T-helper 17 cell (primary cell): ENCODE measurements at places on chromosomes 5 and 9. TPM values are rescaled to one million over a fixed set of nuclear protein-coding genes. Genes with fewer than 3 reads are reported as not detected.

The MZB1 gene
- total RNA-seq: 2.2 TPM

The CDC25C gene
- not detected for total RNA-seq

The XPA gene
- 23.4 TPM for total RNA-seq

The ROR2 gene
- 0.37 TPM for total RNA-seq

The TIMD4 gene
- total RNA-seq: 1.5 TPM

The SNAPC4 gene
- total RNA-seq: 10.6 TPM

The STPG3 gene
- total RNA-seq: 0.62 TPM

The SLC12A7 gene
- 88.0 TPM for total RNA-seq

GRCh38 chr5:179738742-179739141 is 6.1 kb downstream of the MAML1 start:
- peaks cover 8% of the 10 kb centered on the region for H3K36me3 ChIP-seq
- H3K4me3 ChIP-seq: peak overlapping the region; percentile 33
- no peaks in the 10 kb centered on the region for H3K27me3 ChIP-seq
- peak overlapping the region; percentile 72 for H3K27ac ChIP-seq

DNA sequence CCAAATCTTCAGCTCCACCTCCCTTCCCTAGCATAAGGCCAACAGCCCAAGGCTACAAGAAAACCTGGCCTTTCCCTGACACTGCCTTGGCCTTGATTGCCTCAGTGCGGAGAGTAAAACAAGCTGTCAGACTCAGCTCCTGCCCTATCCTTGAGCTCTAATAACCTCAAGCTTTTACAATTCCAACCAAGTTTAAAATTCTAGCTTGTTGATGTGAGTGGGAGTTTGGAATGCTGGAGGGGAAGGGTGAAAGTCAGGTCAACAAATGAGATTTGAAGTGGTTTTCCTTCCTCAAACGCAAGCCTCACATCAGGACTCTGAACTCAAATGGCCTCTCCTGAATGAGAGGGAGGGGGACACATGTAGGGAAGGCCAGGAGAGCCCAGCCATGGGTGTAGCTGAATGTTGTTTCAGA is 197.0 kb upstream of the VLDLR start:
- H3K4me3 ChIP-seq: no peak overlapping the region
- DNase-seq: no peak
- no peak overlapping the region for H3K27ac ChIP-seq
- no peaks in the 10 kb centered on the region for H3K4me1 ChIP-seq

- no peak overlapping the region for H3K27ac ChIP-seq
- no peaks in the 10 kb centered on the region for H3K4me1 ChIP-seq
- no peaks in the 10 kb centered on the region for H3K36me3 ChIP-seq
- no peak overlapping the region for H3K4me3 ChIP-seq
These were observed 144.2 kb upstream of the EPB41L4A start for GRCh38 chr5:112563169-112563826.

GRCh38 chr5:61020415-61020814 is 75.4 kb downstream of the NDUFAF2 start:
- H3K27ac ChIP-seq: no peak overlapping the region
- H3K4me3 ChIP-seq: no peak overlapping the region
- no peaks in the 10 kb centered on the region for H3K27me3 ChIP-seq
- H3K4me1 ChIP-seq: peaks cover 2% of the 10 kb centered on the region
- no peaks in the 10 kb centered on the region for H3K36me3 ChIP-seq

DNA sequence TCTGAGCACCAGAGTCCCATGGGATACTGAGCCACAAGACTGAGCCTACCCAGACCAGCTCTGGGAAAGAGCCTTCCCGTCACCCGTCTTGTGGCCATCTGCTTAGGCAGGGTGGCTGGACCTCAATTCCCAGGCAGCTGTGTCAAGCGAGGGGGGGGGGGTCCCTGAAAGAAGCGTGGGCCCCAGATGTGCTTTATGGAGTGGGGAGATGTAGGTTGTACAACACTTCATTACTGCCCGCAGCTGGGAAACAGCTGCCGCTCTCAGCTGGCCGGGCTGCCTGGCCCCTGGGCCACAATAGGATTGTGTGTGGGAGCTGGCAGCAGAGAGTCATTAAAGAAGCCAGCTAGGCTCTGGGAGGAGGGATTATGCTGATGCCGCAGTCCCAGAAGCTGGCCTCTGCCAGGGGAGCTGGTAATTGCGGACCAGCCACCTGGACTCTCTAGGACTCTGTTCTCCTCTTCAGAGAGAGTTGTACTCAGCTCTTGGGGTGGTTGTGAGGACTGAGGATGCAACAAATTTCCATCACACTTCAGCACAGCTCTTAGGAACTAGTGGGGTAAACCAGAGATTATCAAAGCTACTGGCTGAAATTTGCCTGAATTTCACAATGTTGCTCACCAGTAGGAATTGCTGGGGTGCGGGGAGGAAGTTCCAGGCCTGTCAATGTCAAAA is 145.4 kb downstream of the GADD45G start:
- H3K4me3 ChIP-seq: no peak overlapping the region
- H3K36me3 ChIP-seq: no peaks in the 10 kb centered on the region
- no peak for DNase-seq
- no peaks in the 10 kb centered on the region for H3K27me3 ChIP-seq
- H3K27ac ChIP-seq: peak overlapping the region; percentile 0

DNA sequence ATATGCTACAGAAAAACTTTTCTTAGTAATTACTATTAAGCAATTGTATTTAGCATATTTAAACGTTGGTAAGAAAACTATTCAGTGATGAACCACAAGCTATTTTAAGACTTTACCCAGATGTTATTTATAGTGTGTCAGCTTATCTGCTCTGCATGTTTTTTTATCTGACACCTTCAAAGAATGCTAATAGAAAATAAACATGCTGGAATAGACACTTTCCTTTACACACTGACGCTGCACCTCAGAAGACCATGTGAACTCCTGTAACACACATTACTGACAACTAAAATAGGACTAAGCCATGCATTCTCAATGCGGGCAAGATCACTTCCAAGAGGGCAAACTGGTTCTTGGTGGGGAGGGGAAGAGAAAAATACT is 38.3 kb downstream of the FNIP1 start:
- peaks cover 4% of the 10 kb centered on the region for H3K36me3 ChIP-seq
- H3K27ac ChIP-seq: peak overlapping the region; percentile 62
- no peaks in the 10 kb centered on the region for H3K27me3 ChIP-seq
- peaks cover 34% of the 10 kb centered on the region for H3K4me1 ChIP-seq

GRCh38 chr5:10584714-10585517 is 21.0 kb downstream of the ANKRD33B start:
- no peak for DNase-seq
- peaks cover 6% of the 10 kb centered on the region for H3K36me3 ChIP-seq
- no peak overlapping the region for H3K4me3 ChIP-seq
- H3K27ac ChIP-seq: no peak overlapping the region
- peaks cover 16% of the 10 kb centered on the region for H3K27me3 ChIP-seq

DNA sequence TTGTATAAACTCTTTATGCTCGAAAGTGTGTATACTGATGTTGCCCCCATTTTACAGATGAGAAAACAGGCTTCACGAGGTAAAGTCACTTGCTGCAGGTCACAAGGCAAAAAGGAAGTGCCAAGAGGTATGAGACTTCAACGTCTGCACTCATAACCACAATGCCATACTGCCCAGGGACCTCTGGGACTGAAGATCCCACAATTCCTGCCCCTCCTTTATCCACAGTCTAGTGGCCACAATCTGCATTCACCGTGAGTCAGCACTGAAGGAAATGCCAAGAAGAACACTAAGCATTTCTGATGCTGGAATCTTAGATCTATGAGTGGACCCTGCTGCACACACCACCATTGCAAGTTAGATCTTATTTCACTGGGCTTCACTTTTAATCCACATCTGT is 37.3 kb downstream of the MED27 start:
- DNase-seq: no peak
- peaks cover 4% of the 10 kb centered on the region for H3K36me3 ChIP-seq
- H3K27ac ChIP-seq: no peak overlapping the region

- no peak overlapping the region for H3K4me3 ChIP-seq
- no peaks in the 10 kb centered on the region for H3K27me3 ChIP-seq
- peaks cover 2% of the 10 kb centered on the region for H3K4me1 ChIP-seq
- H3K36me3 ChIP-seq: no peaks in the 10 kb centered on the region
These were observed 341.0 kb upstream of the CD180 start for GRCh38 chr5:67537439-67538148.

DNA sequence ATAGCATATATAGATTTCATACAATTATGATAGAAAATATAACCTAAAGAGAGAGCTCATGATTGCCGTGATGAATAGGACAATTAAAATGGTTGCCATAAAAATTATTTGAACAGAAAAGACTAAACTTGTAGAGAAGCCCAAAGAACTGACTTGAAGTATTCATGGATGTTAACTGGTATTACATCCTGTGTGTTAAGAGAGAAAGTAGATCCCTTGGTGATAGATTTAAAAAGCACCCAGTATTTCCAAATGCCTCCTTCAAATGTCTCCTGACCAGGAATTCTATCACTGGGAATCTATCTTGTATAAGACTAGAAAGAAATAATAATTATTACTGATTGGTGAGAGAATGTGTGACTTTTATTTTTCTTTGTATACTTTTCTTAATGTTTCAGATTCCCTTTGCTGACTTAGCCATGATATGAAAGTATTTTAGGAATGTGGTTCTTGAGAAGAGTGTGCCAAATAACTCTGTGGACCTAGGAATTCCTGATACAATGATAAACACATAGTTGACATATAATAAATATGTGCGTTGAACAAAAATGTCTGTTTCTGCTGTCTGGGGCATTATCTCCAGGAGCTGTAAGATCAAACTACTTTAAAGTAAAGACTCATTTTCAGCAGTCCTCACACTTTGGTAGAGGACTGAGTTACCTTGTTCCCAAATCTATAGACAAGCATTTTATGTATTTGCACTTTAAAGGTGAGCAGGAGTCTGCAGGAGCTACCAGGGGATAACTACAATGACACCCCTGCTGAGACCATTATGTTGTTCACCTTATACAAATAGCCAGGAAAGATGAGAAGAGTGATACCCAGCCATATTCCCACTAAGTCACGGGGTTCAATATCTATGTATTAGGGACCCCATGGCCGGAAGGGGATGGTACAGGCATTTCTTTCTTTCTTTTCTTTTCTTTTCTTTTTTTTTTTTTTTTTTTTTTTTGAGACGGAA is 211.1 kb upstream of the TLE4 start:
- no peak for DNase-seq
- no peaks in the 10 kb centered on the region for H3K36me3 ChIP-seq
- H3K27me3 ChIP-seq: peaks cover 6% of the 10 kb centered on the region
- no peaks in the 10 kb centered on the region for H3K4me1 ChIP-seq
- H3K27ac ChIP-seq: no peak overlapping the region

DNA sequence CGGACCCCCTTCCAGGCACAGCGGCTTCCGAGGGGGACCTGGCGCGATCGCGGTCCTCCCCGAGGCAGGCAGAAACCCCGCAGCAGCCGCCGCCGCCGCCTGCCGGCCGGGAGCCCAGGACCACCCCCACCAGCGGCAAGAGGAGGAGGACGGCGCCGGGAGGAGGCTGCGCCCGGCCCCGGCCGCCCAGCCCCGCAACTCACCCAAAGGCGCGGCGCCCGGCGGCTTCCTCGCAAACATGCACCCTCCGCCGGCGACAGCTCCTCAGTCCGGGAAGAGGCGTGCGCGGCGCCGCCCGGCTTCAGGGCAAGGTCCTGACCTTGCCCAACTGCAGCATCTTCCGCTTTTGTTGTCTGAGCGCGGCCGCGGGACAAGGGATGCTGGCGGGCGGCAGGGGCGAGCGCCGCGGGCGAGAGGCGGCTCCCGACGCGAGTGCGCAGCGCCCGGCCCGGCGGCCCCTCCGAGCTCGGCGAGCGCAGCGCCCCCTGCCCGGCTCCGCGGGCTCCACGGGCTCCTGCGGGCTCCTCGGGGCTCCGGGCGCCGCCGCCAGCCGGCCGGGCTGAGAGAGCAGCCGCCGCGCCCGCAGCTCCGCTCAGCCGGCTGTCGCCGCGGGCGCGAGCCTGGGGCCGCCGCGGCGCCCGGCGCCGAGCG is 507 bp downstream of the CTNND2 start:
- no peak for DNase-seq
- peaks cover 6% of the 10 kb centered on the region for H3K36me3 ChIP-seq
- H3K4me1 ChIP-seq: no peaks in the 10 kb centered on the region
- peak overlapping the region; percentile 70 for H3K4me3 ChIP-seq
- no peak overlapping the region for H3K27ac ChIP-seq

DNA sequence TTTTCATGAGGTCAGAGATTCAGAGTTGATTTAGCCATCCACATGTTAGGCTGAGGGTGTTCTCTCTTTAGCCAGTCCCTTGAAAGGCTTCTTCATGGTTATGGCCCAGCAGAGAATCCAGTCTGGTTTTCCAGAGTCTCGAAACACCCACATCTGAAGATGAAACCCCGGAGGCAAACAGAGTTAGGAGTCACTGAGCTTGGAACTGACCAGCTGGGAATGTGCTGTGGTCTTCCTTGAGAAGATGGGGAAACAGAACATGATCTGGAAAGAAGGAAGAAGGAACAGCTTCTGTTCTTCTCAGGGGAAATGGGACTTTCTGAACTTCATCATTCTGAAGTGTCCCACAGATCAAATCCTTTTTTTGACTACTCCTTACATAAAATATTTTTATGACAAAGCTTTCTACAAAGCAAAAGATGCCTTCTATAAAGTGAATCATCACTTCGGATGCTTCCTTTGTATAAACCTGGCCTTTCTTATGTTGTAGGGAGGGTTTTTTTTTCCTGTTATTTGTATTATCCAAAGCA is 45.4 kb downstream of the ZNF618 start:
- no peaks in the 10 kb centered on the region for H3K27me3 ChIP-seq
- no peak overlapping the region for H3K27ac ChIP-seq
- no peak for DNase-seq
- H3K4me1 ChIP-seq: no peaks in the 10 kb centered on the region

GRCh38 chr9:99885747-99886146 is 20.7 kb upstream of the STX17 start:
- no peak for DNase-seq
- no peaks in the 10 kb centered on the region for H3K4me1 ChIP-seq
- H3K27ac ChIP-seq: no peak overlapping the region
- H3K27me3 ChIP-seq: peaks cover 13% of the 10 kb centered on the region
- H3K4me3 ChIP-seq: no peak overlapping the region

DNA sequence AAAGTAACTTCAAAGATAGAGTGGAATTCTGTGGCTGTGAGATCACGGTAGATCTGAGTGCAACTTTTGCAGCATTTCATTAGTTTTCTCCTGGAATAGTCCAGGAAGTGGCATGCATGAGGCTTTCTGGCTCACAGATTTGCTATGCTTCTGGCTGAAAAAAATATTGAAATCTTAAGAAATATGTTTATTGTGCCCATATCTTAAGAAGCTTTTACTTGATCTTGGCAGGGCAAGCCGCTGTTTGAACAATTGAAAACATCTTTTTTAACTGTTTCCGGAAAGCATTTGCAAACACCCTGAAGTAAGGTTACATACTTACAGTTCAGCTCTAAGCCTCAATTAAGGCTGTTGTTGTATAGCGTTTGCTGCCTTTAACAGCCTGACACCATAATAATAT is 135.7 kb upstream of the GDNF start:
- no peak for DNase-seq
- H3K4me1 ChIP-seq: no peaks in the 10 kb centered on the region
- H3K4me3 ChIP-seq: no peak overlapping the region
- no peak overlapping the region for H3K27ac ChIP-seq
- no peaks in the 10 kb centered on the region for H3K36me3 ChIP-seq
